ENCODE measurements at places on chromosomes 3 and 15.
A peak's percentile ranks its signal among the peaks of the same experiment; 100 is the strongest.

- DNase-seq, result peak; percentile 36
These were observed 15.9 kb downstream of the SPICE1 start for GRCh38 chr3:113499081-113499480.

GRCh38 chr3:129259612-129260477 is 10.4 kb downstream of the COPG1 start:
- DNase-seq, result no peak

GRCh38 chr15:54884312-54884711 is 312.4 kb downstream of the RSL24D1 start:
- DNase-seq, result no peak

DNA sequence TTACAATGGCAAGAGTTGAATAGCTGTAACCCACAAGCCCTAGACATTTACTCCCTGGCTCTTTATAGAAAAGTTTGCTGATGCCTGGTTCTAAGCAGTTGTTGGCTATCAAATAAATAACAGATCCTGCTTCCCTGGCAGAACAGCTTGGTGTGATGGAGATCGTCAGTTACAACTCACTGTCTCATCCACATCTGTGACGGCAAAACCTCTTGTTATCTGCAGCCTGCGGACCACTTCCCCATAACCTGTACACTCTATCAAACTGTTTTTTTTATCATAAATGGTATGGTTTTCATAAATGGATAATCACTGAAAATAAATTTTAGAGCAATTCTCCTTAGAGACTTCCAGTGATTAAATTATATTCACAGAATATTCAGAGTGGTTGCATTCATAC is 14.1 kb downstream of the ZDHHC3 start:
- DNase-seq, result no peak

DNA sequence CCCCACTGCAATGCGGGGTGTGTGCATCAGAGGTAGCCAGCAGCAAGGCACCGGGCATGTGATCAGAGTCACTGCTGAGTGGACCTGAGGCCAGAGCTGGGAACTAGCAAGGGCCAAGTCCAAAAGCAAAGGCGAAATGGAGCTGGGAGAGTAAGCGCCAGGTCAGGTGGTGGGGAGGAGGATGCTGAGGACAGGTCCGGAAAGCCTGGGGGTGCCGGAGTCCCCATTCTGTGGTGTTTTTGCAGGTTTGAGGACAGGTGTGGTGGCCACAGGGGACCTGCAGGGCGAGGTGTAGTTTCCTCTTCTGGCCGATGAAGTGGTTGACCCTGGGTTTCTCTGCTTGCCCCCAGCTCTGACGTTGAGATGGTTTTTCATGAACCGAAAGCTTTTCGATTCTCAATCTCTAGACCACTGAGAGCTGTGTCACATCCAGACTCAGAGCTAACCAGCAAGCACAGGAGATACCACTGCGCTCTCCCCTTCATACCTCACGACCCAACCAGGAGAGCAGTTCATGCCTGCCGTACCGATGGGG is 35.0 kb upstream of the HES1 start:
- DNase-seq, result no peak

GRCh38 chr3:62098646-62099365 is 274.5 kb downstream of the FEZF2 start:
- DNase-seq, result no peak

GRCh38 chr3:101387351-101387750 is 67.0 kb upstream of the IMPG2 start:
- no peak for DNase-seq

GRCh38 chr15:99863550-99864198 is 130.4 kb upstream of the LYSMD4 start:
- peak; percentile 1 for DNase-seq

DNA sequence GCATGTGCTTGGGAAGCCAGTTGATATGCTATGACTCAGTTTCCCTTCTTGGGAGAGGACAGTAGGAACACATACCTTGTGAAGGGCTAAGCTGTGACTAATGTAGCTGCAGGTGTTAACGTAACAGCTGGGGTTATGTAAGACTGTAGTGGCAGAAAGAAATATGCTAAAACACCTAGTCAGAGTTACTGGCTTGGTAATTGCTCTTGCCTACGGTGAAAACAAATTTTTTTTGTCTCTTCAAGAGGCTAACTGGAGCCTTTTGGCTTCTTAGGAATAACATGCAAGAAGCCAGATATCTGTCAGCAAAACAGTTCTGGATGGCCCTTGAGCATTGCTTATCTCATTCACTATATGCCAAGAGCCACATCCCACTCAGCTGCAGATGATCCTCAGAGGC is 1.4 kb downstream of the MAPKBP1 start:
- no peak for DNase-seq

GRCh38 chr3:107412376-107412775 is 35.1 kb downstream of the CCDC54 start:
- DNase-seq, result no peak

GRCh38 chr15:62517541-62517940 is 352.5 kb upstream of the C2CD4B start:
- no peak for DNase-seq

DNA sequence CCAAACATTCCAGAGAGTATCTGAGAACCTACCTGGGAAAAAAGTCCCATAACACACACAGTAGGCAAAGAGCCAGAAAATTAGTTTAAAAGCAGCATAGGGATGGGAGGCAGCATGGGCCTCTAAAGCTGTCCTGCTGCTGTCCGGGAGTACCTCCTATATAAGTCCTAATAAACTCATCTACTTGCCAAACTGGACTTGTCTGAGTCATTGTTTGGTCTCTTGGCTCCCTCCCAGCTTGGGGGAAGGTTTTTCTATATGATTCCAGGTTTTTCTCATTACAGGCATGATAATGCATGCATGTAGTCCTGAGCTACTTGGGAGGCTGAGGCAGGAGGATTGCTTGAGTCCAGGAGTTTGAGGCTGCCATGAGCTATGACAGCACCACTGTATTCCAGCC is 17.5 kb upstream of the HACD2 start:
- DNase-seq, result peak; percentile 68

DNA sequence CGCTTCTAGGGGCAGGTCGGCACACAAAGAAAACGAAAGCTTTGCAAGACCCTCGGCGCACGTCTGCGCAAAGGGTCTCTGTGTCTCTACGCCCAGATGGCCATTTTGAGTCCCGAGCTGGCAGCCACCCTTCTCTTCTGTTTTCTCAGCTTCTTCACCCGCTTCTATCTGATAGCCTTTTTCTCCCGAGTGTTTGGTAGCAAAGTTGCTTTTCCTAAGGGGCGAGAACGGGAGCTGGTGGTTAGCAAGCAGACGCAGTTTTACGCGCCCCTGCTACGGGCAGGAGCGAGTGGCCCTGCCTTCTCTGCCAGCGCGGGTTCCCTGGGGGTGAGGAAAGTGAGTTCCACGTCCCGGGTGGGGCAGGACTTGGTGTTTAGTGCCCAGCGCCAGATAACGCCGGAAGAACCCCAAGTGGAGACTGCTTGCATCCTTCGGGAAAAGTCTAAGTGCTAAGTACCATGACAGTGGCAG is 2.9 kb upstream of the MKRN2 start:
- DNase-seq, result no peak

DNA sequence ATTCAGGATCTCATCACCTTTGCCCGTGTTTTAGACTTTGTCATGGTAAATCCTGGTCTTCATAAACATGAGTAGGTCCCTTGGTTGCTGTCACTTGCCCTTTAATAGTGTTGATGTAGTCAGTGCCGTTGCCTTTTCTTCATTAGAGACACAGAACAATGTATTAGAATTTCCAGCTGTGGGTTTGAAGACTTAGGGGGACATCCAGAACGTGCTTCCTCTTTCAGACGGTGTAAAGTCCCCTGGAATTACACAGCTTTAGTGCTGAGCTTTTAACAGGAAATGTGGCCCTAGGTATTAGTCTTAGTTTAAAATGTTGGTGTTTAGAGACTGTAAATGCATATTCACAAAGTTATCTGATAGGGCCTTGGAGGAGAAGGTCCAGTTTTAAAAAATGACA is 8.8 kb upstream of the LRCH3 start:
- DNase-seq, result no peak

DNA sequence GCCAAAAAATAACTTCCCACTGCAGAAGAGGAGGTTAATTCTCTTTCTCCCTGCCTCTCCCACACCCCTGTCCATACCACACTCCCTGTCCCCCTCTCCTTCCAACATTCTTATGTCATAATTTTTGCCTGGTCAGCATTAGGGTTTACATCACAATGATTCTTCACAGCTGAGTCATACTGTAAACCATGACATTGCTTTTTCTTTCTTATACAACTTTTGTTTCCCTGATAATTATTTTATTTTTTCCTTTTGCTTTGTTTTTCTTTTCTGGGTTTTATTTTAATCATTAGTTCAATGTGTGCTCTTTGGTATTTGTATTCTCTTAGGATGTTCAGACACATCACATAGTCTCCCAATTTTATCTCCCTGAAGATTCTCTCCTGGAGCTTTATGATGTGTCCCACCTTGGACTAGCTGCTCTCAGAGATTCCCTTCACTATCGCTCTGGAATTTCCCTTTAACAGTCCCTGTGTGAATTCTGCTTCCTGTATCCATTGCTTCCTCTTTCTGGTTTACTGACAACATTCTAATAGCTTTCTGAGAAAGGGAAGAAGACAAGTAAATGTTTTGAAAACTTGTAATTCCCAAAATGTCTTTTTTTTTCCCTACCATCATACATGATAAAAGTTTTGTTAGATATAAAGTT is 70.7 kb downstream of the SOX2 start:
- DNase-seq, result peak; percentile 14

DNA sequence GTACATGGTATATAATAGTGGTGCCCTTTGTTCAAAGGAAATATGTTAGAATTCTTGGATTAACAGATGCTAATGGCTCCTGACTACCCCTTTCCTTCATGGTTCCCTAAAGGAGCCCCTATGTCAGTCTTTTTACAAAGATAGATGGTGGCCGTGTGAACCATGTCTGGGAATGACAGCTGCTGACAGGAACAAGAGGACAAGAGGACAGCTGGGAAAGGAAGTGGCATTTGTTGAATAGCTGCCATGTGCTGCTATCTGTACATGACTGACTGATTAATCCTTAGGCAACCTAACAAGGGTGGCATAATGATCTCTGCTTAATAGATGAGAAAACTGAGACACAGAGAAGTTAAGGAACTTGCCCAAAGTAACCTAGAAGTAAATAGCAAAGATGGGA is 321.7 kb downstream of the ZNF621 start:
- DNase-seq, result no peak

DNA sequence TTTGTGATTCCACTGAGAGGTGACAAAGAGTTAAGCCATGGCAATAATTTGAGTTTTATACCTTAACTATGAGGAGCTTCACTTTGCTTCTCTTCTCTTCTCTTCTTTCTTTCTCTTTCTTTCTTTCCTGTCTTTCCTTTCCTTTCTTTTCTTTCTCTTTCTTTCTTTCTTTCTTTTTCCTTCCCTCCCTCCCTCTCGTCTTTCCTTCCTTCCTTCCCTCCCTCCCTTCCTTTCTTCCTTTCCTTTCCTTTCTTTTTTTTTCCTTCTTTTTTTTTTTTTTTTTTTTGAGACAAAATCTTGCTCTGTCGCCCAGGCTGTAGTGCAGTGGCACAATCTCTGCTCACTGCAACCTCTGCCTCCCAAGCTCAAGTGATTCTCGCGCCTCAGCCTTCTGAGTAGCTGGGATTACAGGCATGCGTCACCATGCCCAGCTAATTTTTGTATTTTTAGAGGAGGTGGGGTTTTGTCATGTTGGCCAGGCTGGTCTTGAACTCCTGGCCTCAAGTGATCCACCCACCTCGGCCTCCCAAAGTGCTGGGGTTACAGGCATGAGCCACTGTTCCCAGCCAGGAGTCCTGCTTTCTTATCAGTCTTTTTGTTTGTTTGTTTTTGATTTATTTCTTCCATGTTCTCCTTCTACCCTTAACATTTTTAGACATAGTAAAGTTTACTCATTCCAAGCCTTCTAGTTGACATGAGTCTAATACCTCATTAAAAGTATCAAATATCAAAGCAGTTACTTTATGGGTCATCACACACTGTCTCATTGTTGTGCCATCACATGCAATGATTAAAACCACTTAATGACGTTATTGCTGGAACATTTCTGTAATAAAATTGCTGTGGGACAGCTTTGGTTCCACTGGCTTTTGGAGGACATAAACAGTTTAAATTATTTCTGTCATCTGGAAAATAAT is 29.9 kb downstream of the SLC49A4 start:
- peak; percentile 18 for DNase-seq

GRCh38 chr15:19973718-19974117 is 567.9 kb downstream of the GOLGA6L6 start:
- DNase-seq, result no peak

- DNase-seq, result no peak
These were observed 1.4 kb downstream of the DUT start for GRCh38 chr15:48332642-48333034.

- no peak for DNase-seq
These were observed 269.9 kb downstream of the TIGIT start for GRCh38 chr3:114563720-114564119.

- DNase-seq, result no peak
These were observed 23.9 kb downstream of the EHD4 start for GRCh38 chr15:41948490-41948889.

DNA sequence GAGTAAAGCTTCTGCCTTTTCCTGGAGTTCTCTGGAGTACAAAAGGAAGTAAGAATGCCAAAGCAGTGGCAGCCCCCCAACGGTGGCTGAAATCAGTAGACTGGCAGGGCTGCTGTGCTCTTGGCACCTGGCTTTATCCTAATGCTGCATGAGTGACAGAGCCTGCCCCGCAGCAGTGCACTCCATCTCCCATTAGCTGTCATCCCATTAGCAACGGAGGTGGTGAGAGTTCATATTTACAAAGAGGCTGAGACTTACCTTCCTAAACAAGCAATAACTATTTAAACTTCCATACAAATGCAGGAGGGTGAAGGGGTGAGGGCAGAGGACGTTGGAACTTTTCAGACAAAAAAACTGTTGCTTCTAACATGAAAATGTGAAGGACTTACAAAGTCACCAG is 51.9 kb downstream of the SERPINI1 start:
- no peak for DNase-seq

- DNase-seq, result no peak
These were observed 403.3 kb downstream of the LPP start for GRCh38 chr3:188557235-188557634.

DNA sequence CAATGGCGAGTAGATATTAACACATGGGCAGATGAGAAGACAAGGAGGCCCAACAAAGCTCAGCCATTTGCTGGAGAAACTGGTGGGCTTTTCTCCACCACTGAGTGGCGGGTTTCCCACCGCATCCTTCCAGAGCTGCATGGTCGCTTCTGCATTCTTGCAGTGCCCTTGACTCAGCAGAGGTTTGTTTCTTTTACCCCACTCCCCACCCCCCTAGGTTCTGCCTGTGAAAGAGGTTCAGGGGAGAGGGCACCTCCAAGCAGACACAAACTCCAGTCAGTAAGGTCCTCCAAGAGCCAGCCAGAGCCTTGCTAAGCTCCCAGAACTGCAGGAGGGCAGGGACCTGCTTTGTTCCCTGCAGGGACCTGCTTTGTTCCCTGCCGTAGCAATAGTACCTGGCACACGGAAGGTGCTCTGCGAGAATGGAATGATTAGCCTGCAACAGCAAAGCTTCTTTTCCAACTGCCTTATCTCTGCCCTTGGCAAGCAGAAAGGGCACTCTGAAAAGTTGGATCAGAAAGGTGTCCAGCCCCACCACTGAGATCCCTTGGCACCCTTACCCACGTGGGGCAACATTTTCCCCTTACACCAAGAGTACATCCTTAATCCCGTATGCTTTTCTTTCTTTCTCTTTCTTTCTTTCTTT is 1.4 kb downstream of the PAQR5 start:
- DNase-seq, result no peak
